ENCODE measurements at places on chromosomes 16 and 17. TPM values are rescaled to one million over a fixed set of nuclear protein-coding genes. Genes with fewer than 3 reads are reported as not detected.

FOXO3B gene
- 8.5 TPM for total RNA-seq

HOXB5 gene
- not detected for total RNA-seq

CCDC78 gene
- 0.43 TPM for total RNA-seq

RND2 gene
- 0.63 TPM for total RNA-seq

SPNS2 gene
- total RNA-seq = 7.2 TPM

NLRC3 gene
- 0.85 TPM for total RNA-seq

- no peak for DNase-seq
- H3K27ac ChIP-seq = no peak overlapping the region
- H3K4me1 ChIP-seq = no peaks in the 10 kb centered on the region
- no peaks in the 10 kb centered on the region for H3K27me3 ChIP-seq
- no peaks in the 10 kb centered on the region for H3K36me3 ChIP-seq
- no peak overlapping the region for H3K4me3 ChIP-seq
Observed at GRCh38 chr17:27824176-27824715, 23.9 kb upstream of the NOS2 start.

DNA sequence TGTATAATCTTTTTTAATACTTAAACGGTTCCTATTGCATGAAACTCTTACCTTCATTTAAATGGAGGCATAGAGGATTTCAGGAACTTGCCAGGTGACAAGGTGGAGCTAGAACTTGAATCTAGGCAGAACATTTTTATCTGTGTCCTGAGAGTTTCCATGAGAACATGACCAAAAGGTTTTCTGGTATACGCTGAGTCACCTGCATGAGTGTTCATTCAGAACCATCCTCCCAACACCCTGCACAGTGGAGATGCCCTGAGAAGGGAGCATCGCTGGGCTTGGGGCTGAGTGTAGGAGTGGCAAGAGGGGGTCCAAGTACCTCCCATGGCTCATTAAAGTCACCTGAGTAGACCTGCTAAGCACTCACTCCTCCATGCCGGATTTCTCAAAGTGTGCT is 169.7 kb upstream of the CACNG5 start:
- no peak for DNase-seq
- H3K27me3 ChIP-seq = no peaks in the 10 kb centered on the region
- no peaks in the 10 kb centered on the region for H3K36me3 ChIP-seq
- H3K4me1 ChIP-seq = peaks cover 7% of the 10 kb centered on the region

DNA sequence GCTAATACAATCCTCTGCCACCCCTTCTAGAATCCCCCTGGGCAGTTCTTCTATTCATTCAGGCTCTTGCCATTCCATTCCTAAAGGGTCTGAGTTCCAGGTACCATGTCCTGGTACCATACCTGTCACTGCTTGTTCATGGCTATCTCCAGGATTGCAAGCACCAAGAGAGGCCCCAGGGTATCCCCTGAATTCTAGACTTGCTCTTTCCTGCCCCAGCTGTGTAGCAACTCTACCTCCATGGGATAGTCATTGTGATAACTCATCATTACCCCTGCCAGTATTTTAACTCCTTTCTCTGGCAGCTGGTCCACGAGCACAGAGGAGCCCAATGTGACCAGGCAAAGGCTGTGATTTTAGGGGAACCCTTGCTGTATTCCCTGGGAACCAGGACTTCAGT is 143.7 kb upstream of the CDH5 start:
- no peak overlapping the region for H3K4me3 ChIP-seq
- no peaks in the 10 kb centered on the region for H3K4me1 ChIP-seq
- DNase-seq = no peak
- H3K27me3 ChIP-seq = no peaks in the 10 kb centered on the region
- H3K36me3 ChIP-seq = no peaks in the 10 kb centered on the region
- no peak overlapping the region for H3K27ac ChIP-seq

GRCh38 chr17:70295731-70296130 is 126.4 kb downstream of the KCNJ2 start:
- no peaks in the 10 kb centered on the region for H3K4me1 ChIP-seq
- H3K4me3 ChIP-seq = no peak overlapping the region
- no peak overlapping the region for H3K27ac ChIP-seq
- H3K36me3 ChIP-seq = no peaks in the 10 kb centered on the region
- H3K27me3 ChIP-seq = no peaks in the 10 kb centered on the region

- no peak overlapping the region for H3K4me3 ChIP-seq
- no peak for DNase-seq
Observed at GRCh38 chr16:27819881-27820610, 243.5 kb downstream of the GSG1L start.

DNA sequence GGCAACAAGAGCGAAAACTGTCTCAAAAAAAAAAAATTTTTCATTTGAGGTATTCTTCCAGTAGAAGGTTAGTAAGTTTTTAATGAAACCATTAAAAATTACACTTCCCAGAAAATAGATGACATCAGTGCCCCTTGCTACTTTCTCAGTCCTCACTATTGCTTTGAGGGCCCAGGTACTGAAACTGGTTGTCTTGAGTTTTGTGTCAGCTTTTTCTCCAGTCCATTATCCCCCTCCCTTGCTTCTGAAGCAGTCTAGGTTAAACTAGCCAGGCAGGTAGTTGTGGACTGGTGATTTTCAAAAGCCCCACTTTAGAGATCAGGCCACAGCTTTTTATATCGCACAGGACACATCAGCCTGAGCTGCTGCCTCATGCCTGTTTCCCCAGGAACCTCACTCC is 10.9 kb downstream of the SMCR8 start:
- H3K4me3 ChIP-seq = no peak overlapping the region
- no peak overlapping the region for H3K27ac ChIP-seq
- no peak for DNase-seq
- no peaks in the 10 kb centered on the region for H3K4me1 ChIP-seq
- peaks cover 45% of the 10 kb centered on the region for H3K36me3 ChIP-seq

DNA sequence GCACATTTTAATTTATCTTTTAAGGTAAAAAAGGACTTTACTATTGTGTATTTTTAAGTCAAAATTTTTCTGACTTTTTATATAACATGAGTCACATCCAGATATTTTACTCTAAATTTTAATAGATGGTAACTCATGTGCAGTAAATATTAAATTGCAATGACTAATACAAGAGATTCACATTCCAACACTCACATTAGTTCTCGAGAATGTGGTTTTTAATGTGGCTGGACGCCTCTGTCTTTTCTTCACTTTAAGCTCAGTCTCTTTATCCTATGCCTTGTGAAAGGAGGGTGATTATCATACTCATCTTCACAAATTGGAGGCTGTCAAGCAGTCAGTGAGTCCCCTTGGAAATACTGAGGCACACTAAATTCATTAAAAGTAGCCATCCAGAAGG is 315.6 kb downstream of the HS3ST3B1 start:
- H3K4me3 ChIP-seq = no peak overlapping the region
- no peak for DNase-seq
- H3K4me1 ChIP-seq = no peaks in the 10 kb centered on the region
- no peak overlapping the region for H3K27ac ChIP-seq
- H3K27me3 ChIP-seq = no peaks in the 10 kb centered on the region

DNA sequence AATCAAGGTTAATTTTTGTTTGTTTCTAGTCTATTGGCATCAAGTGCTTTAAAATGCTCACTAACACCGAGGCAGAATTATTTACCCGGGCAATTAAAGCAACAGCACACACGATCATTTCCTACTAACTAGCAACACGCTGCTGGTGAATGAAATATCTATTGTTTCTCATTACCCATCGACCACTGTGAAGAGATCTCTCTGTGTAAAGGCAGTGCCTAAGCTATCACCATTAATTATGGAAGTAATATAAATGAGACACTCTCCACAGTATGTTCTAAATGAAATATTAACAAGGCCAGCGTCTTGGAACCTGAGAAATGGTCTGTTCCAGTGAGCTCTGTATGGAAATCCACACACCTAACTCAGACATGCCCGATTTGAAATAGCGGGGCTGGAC is 397.6 kb downstream of the MAF start:
- no peaks in the 10 kb centered on the region for H3K4me1 ChIP-seq
- no peak for DNase-seq
- H3K27me3 ChIP-seq = no peaks in the 10 kb centered on the region
- H3K27ac ChIP-seq = no peak overlapping the region
- no peaks in the 10 kb centered on the region for H3K36me3 ChIP-seq

DNA sequence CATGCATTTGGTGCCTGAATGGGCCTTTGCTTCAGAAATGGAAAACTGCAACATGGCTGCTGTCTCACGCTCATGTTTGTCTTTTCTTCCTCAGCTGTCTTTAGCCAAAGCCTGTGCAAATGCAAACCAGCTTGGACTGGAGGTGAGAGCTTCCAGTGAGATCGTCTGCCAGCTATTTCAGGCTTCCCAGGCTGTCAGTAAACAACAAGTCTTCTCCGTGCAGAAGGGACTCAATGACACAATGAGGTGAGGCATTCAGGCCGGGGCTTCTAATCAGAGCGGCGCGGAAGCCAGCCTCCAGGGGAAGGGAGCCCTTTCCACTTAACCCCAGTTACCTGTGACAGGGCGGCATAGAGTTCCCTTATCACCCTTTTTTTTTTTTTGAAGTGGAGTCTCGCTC is 14.3 kb downstream of the CCNF start:
- no peak overlapping the region for H3K27ac ChIP-seq
- H3K36me3 ChIP-seq = no peaks in the 10 kb centered on the region
- H3K4me1 ChIP-seq = no peaks in the 10 kb centered on the region
- H3K27me3 ChIP-seq = no peaks in the 10 kb centered on the region
- DNase-seq = no peak

DNA sequence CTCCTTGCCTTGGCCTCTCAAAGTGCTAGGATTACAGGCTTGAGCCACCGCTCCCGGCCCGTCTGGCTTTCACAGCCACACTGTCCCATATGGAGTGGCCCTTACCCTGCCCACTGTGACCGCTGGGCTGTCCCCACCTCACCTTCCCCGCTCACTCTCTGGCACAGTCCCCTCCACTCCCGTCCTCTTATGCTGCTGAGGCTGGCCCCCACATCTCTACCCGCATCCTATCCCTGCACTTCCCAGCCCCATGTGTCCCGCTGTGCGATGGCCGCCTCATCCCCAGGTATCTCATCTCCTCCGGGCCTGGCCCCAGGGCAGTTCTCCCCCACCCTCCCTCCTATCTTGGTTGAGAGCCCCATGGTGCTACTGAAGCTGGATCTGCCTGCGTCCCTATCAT is 93.2 kb downstream of the PGS1 start:
- no peak overlapping the region for H3K4me3 ChIP-seq
- no peaks in the 10 kb centered on the region for H3K27me3 ChIP-seq
- H3K27ac ChIP-seq = no peak overlapping the region

- H3K4me3 ChIP-seq = no peak overlapping the region
- no peak overlapping the region for H3K27ac ChIP-seq
- H3K4me1 ChIP-seq = no peaks in the 10 kb centered on the region
- no peak for DNase-seq
Observed at GRCh38 chr16:67517661-67518423, 10.8 kb upstream of the RIPOR1 start.

DNA sequence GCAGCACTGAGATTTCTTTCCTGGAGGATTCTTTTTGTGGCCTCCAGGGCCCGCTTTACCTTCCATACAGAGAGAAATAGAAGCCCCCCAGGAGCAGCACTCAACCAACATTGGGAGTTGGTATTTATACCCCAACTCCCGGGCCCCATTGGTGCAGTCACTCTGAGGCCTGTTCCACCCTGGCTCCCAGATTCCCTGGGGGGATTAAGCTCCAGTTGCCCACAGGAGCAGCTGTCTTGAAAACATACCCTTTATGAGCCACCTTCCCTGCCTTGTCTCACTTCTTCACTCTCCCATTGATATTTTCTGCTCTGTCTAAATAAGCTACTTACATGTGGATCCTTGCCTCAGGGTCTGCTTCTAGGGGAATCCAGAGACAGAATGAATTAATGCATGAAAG is 167.8 kb downstream of the KATNIP start:
- H3K27ac ChIP-seq = no peak overlapping the region
- no peaks in the 10 kb centered on the region for H3K27me3 ChIP-seq
- H3K4me1 ChIP-seq = peaks cover 11% of the 10 kb centered on the region
- no peak for DNase-seq

DNA sequence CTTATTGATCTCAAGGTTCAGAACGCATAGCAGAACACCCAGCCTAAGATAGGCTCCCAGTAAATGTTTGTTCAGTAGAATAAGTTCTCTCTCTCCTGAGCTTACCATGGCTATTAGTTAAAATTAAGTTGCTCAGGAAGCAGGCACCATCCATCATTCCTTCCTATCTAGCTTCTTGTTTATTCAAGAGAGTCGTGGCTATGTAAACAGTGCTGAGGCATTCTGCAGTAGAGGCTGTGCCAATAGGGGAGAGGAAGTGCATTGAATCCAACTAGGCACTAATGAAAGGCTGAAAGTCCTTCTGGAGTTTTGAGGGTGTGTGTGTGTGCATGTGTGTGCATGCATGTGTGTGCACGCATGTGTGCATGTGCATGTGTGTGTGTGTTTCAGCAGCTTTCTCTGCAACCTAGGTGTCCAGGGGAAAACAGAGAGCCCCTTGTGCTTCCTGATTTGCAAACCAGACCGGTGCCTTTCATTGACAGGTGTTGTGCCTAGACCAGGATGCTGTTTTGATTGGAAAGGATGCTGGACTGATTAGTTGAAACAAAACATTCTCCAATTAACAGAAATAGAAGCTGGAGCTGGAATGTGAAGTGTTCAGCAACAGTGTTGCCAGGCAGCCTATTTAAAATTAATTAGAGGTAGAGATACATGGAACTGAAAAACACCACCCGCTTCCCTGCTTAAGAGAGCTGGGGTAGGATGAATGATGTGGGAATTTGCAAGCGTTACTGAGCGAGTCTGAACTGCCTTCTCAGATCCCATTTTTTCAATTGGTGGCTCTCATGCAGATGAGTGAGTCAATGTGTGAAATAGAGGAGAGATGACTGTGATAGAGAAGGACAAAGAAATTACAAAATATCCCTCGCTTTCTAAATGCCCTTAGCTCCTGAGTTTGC is 103.3 kb upstream of the CLEC3A start:
- no peaks in the 10 kb centered on the region for H3K36me3 ChIP-seq
- DNase-seq = no peak
- no peaks in the 10 kb centered on the region for H3K27me3 ChIP-seq
- no peak overlapping the region for H3K4me3 ChIP-seq
- no peak overlapping the region for H3K27ac ChIP-seq
- H3K4me1 ChIP-seq = no peaks in the 10 kb centered on the region

GRCh38 chr16:71780521-71781089 is 28.0 kb downstream of the AP1G1 start:
- no peaks in the 10 kb centered on the region for H3K4me1 ChIP-seq
- H3K36me3 ChIP-seq = peaks cover 2% of the 10 kb centered on the region
- no peak overlapping the region for H3K27ac ChIP-seq
- no peak overlapping the region for H3K4me3 ChIP-seq
- no peaks in the 10 kb centered on the region for H3K27me3 ChIP-seq
- DNase-seq = no peak

- no peaks in the 10 kb centered on the region for H3K36me3 ChIP-seq
- no peaks in the 10 kb centered on the region for H3K27me3 ChIP-seq
- H3K4me1 ChIP-seq = no peaks in the 10 kb centered on the region
- no peak overlapping the region for H3K27ac ChIP-seq
Observed at GRCh38 chr17:59525668-59526067, 39.7 kb upstream of the DHX40 start.

All from right atrium auricular region (tissue), 2 donors.